ENCODE measurements at places on chromosomes 13 and 19. TPM values are rescaled to one million over a fixed set of nuclear protein-coding genes. Genes with fewer than 3 reads are reported as not detected.

Gene CABP5
- total RNA-seq = not detected

Gene LRRC4B
- 3.8 TPM for total RNA-seq

GRCh38 chr13:102814025-102814607 is 15.2 kb downstream of the BIVM start:
- H3K27me3 ChIP-seq = no peaks in the 10 kb centered on the region
- no peaks in the 10 kb centered on the region for H3K4me1 ChIP-seq
- no peak overlapping the region for H3K4me3 ChIP-seq
- no peak for DNase-seq
- no peak overlapping the region for H3K27ac ChIP-seq

DNA sequence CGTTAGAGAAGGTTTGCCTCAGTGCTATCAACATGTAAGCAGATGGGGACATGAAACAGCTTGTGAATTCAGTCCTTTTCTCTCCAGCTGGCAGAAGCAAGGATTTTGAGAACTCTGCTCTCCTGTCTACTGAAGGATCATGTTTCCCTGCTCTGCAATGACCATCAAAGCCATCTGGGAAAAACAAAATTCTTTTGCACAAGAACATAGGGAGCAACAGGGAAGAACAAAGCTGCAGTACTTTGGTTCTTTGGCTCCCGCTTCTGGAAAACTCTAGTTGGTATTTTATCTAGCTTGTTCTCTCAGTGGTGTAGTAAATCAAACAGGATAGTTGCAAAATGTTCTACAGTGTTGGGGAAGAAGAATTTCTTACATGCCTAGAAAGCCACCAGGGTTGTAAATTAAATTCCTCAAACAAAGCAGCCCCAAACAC is 270.4 kb downstream of the ENOX1 start:
- no peaks in the 10 kb centered on the region for H3K27me3 ChIP-seq
- DNase-seq = no peak
- no peak overlapping the region for H3K4me3 ChIP-seq

DNA sequence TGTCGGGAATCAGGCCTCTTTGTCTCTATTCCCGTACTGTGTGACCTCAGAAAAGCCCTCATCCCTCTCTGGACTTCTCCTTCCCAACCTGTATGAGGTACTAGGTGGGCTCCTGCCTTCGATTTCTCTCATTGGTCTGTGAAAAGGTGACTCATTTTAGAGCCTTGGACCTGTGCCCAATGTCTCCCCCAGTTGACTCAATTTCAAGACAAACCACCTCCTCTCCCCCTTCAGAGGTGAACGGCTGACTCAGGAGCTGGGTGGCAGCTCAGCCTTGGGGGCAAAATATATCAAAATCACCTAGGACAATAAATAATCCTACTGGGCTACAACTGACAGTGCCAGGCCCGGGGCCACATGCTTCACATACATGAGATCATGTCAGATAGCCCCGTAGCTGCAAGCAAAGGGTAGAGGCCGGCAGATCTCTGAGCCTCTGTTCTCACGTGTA is 630 bp downstream of the COQ8B start:
- H3K27ac ChIP-seq = peak overlapping the region; percentile 53
- H3K4me1 ChIP-seq = no peaks in the 10 kb centered on the region
- DNase-seq = peak; percentile 35

DNA sequence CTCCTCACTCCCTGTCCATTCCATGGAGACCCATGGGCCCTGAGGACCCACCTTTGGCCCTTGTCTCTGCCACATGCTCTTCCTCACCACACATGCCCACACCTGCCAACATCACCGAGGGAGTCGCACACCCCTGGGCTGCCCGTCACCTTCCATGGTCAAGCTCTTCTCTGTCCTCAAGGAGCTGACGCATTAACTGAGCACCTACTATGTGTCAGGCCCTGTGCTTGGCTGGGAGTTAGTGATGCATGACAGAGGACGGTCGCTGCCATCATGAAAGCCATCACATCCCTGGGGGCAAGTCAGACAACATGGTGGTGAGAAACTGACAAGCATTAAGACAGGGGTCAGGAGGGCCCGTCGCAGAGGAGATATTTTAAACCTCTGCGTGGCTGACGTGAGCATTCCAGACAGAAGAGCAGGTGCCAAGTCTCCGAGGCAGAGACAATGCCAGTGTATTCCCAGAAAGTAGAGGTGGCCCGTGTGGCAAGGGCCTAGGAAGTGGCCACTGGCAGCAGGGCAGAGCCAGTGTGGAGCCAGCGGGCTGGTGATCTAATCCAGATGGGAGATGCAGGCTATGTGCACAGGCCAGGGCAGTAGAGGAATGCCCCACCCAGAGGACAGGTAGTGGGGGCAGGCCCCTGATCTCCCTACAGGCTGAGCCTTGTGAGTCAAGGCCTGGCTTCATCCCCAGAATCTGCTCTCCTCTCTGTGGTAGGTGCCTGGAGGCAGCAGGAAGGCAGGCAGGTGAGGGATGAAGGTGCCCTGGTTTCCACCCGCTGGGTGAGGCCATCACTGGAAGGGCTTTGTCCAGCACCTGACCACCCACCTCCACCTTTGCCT is 21.2 kb downstream of the ELAVL1 start:
- DNase-seq = no peak
- H3K4me3 ChIP-seq = no peak overlapping the region
- H3K36me3 ChIP-seq = peaks cover 57% of the 10 kb centered on the region
- no peaks in the 10 kb centered on the region for H3K4me1 ChIP-seq
- H3K27ac ChIP-seq = no peak overlapping the region
- no peaks in the 10 kb centered on the region for H3K27me3 ChIP-seq

Gene SELENOV
- total RNA-seq = 6.9 TPM

Gene GARRE1
- 20.5 TPM for total RNA-seq

GRCh38 chr19:6774821-6775707 is 2.6 kb downstream of the VAV1 start:
- no peaks in the 10 kb centered on the region for H3K27me3 ChIP-seq
- no peak overlapping the region for H3K27ac ChIP-seq
- H3K36me3 ChIP-seq = no peaks in the 10 kb centered on the region
- H3K4me1 ChIP-seq = no peaks in the 10 kb centered on the region
- no peak for DNase-seq

DNA sequence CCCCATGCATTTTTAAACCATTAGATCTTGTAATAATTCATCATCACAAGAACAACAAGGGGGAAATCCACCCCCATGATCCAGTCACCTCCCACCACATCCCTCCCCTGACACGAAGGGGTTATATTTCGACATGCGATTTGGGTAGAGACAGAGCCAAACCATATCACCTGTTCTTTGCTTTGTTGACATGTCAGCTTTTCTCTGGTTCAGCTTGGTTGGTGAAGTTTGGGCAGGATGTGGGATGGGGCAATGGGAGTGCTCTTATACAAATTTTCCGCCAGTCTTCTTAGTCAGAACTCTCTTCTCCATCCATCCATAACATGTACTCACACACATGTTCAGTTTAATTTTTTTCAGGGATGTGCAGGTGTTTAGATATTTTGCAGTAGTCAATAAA is 12.9 kb downstream of the TPP2 start:
- no peak for DNase-seq
- no peaks in the 10 kb centered on the region for H3K4me1 ChIP-seq
- peaks cover 53% of the 10 kb centered on the region for H3K36me3 ChIP-seq
- H3K4me3 ChIP-seq = no peak overlapping the region
- H3K27ac ChIP-seq = no peak overlapping the region
- H3K27me3 ChIP-seq = no peaks in the 10 kb centered on the region

Gene OR10H4
- not detected for total RNA-seq

- no peak for DNase-seq
- peaks cover 6% of the 10 kb centered on the region for H3K36me3 ChIP-seq
- H3K4me3 ChIP-seq = no peak overlapping the region
- H3K27ac ChIP-seq = no peak overlapping the region
Observed at GRCh38 chr19:29387586-29387985, 138.2 kb upstream of the VSTM2B start.

DNA sequence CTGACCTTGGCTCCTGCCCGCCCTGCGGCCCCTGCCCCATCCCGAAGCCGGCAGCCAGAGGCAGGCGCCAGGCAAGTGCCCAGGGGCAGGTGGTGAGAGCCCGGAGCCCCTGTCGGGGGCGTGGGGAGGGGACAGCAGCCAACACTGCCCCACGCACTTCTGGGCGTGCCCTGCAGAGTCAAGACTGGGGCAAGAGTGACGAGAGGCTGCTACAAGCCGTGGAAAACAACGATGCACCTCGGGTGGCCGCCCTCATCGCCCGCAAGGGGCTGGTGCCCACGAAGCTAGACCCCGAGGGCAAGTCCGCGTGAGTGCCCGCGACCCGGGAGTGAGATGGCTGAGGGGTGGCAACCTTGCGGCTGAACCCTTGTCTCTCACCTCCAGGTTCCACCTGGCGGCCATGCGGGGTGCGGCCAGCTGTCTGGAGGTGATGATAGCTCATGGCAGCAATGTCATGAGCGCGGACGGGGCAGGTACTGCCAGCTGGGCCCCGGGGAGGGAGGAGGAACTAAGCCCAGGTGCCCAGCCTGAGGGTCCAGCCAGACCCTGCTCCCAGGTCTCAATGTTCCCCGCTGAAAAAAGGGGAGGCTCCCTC is 17.3 kb downstream of the ANKRD24 start:
- no peaks in the 10 kb centered on the region for H3K36me3 ChIP-seq
- peaks cover 3% of the 10 kb centered on the region for H3K27me3 ChIP-seq
- H3K4me3 ChIP-seq = no peak overlapping the region
- H3K27ac ChIP-seq = no peak overlapping the region

GRCh38 chr19:16180611-16181010 is 4.6 kb upstream of the FAM32A start:
- H3K27ac ChIP-seq = no peak overlapping the region
- no peak for DNase-seq
- H3K27me3 ChIP-seq = no peaks in the 10 kb centered on the region
- no peak overlapping the region for H3K4me3 ChIP-seq
- H3K36me3 ChIP-seq = 0 out of 2 replicates have a peak, but pooled peaks cover 4% of the 10 kb centered on the region

Gene TMEM255B
- total RNA-seq = 2.1 TPM

GRCh38 chr13:35162420-35162819 is 220.3 kb downstream of the NBEA start:
- H3K36me3 ChIP-seq = peaks cover 15% of the 10 kb centered on the region
- H3K27me3 ChIP-seq = no peaks in the 10 kb centered on the region
- no peak overlapping the region for H3K27ac ChIP-seq
- no peak overlapping the region for H3K4me3 ChIP-seq

- H3K4me3 ChIP-seq = no peak overlapping the region
- no peak for DNase-seq
- no peaks in the 10 kb centered on the region for H3K4me1 ChIP-seq
- H3K27me3 ChIP-seq = peaks cover 1% of the 10 kb centered on the region
- no peak overlapping the region for H3K27ac ChIP-seq
Observed at GRCh38 chr19:42412227-42412626, 15.0 kb downstream of the LIPE start.

Gene PPM1N
- 8.1 TPM for total RNA-seq

GRCh38 chr19:35565016-35565856 is 1.8 kb upstream of the ATP4A start:
- H3K4me3 ChIP-seq = no peak overlapping the region
- H3K27me3 ChIP-seq = no peaks in the 10 kb centered on the region
- H3K4me1 ChIP-seq = no peaks in the 10 kb centered on the region
- no peak overlapping the region for H3K27ac ChIP-seq
- H3K36me3 ChIP-seq = no peaks in the 10 kb centered on the region

GRCh38 chr19:19758164-19758563 is 25.3 kb upstream of the ZNF14 start:
- H3K4me3 ChIP-seq = no peak overlapping the region
- peaks cover 1% of the 10 kb centered on the region for H3K36me3 ChIP-seq
- peak; percentile 35 for DNase-seq
- no peaks in the 10 kb centered on the region for H3K4me1 ChIP-seq
- H3K27me3 ChIP-seq = no peaks in the 10 kb centered on the region

GRCh38 chr19:16587833-16588823 is 15.9 kb upstream of the SLC35E1 start:
- H3K4me1 ChIP-seq = peaks cover 20% of the 10 kb centered on the region
- no peak overlapping the region for H3K27ac ChIP-seq

GRCh38 chr13:33207615-33207961 is 78.0 kb downstream of the STARD13 start:
- no peak for DNase-seq
- no peaks in the 10 kb centered on the region for H3K4me1 ChIP-seq
- no peaks in the 10 kb centered on the region for H3K27me3 ChIP-seq
- no peak overlapping the region for H3K27ac ChIP-seq

Gene ZNF780A
- 18.7 TPM for total RNA-seq

DNA sequence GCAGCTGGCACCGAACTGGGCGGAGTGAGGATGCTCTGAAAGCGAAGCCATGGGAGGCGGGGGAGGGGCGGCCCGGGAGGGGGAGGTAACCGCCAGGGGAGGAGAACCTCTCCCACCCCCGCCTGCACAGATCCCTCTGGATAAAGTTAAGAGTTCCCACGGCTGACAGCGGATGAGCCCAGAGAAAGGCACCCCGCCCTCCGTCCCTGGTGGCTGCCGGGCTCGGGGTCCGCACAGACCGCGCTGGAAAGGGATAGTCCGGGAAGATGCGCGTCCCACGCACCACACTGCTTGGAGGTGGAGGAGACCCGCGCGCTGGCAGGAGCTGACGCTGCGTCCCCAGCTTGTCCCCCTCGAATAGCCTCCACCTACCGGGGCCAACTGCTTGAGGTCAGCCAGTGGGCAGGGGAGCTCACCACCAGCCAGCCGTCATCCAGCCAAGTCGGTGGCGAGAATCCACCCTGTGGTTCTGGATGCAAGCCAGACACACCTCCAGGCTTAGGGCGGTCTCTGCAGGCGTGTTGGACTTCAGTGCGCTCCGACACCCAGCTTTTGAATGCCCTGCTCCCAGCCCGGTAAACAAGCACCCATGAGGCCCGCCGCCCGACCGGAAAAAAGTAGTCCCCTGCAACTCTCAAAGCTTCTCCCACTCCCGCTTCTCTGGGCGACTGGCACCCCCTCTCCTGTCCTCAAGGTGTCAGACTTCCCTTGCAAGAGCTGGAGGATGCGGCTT is at the start of gene TRPC4:
TSS of gene TRPC4 (minus strand) at position 17 of the 733 bp plus-strand sequence. CDS start 86,439 bp downstream, outside the sequence.
- no peaks in the 10 kb centered on the region for H3K27me3 ChIP-seq
- H3K36me3 ChIP-seq = no peaks in the 10 kb centered on the region
- peak within 1 kb of the TSS; percentile 85 for H3K4me3 ChIP-seq
- no peak within 1 kb of the TSS for H3K27ac ChIP-seq

Gene PLK5
- 0.50 TPM for total RNA-seq

Gene CCNE1
- 40.2 TPM for total RNA-seq

Measured in H9 (cell line).